ENCODE measurements at places on chromosomes 3 and 15.

GRCh38 chr3:131260525-131260924 lies 121.0 kb upstream of the NUDT16 start:
- DNase-seq: no peak

GRCh38 chr15:80514071-80514780 lies 110.0 kb downstream of the ARNT2 start:
- no peak for DNase-seq

DNA sequence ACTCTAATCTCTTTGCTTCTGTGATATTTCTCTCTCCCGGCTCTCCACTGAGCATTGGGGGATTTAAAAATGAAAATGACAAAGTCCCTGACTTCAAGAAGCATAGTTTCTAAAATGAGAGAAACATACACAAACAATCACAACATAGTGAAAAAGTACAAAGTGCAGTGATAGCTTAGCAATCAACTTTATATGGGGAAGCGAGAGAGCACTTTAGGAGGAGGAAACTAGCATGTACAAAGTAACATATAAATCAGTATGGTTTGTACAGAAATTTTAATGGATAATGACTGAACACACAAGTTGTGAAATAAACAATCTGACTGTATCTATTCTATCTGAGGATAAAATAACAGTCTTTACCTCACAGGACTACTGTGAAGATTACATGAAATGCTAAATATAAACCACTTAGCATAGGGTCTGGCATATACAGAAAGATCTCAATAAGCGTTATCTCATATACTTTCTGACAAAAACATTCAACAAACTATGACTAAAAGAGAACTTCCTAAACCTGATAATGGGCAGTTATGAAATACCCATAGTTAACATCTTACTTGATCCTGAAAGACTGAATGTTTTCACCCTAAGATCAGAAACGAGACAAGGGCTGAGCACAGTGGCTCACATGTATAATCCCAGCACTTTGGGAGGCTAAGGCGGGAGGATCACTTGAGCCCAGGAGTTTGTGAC lies 61.2 kb downstream of the PEAK1 start:
- DNase-seq: no peak

GRCh38 chr3:50365842-50366220 lies 6.5 kb upstream of the TMEM115 start:
- DNase-seq: no peak

DNA sequence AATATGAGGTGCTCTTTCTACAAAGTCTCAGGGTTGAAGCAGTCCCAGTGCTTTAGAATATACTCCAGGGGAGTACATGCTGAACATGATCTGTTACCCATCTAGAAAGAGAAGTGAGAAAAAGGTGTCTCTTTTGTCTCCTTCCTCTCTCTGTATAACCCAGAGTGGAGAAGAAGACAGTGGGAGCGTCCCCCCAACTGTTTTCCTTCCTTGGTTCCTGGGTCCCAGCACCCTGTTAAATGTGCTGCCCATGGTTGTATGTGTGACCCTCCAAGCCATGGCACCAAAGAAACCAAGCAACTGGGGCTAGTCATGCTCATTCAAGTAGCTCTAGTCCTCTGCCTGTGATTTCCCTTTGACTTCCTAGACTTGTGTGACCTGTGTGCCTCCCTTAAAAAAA lies 683.7 kb downstream of the TBL1XR1 start:
- no peak for DNase-seq

GRCh38 chr3:33886015-33886414 lies 87.6 kb downstream of the PDCD6IP start:
- DNase-seq: no peak

GRCh38 chr3:2595486-2595885 lies 496.8 kb downstream of the CNTN4 start:
- no peak for DNase-seq

DNA sequence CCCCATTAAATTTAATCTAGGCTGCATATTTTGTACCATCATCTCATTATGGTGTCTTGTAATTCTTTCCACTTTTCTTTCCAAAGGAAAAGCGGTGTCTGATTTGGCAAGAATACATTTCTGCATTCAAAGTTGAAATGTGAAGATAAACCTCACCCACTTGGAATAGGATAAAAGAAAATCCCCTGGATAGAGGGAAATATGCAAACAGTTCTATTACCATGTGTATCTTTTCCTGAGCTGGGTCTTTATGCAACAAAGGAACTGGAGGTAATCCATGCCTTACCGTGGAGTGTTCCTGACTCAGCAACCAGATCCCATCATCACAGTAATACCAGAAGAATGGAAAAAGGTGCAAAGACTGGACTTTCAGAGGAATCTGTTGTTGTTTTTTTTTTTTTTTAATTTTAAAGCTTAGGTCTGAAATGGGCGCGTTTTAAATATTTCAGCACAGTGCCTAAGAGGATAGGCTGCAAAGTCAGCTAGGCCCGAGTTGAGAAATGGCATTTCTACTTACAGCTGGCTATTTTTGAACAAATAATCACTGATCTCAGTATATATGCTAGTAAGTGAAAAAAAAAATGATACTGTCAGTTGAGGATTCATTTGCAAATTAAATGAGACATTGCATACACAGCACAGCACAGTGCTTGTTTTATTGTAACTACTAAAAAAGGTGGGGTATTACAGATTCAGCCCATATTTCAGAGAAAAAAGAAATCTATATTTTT lies 55.5 kb upstream of the ADAMTS9 start:
- no peak for DNase-seq

GRCh38 chr3:124752051-124752450 lies 21.8 kb downstream of the UMPS start:
- DNase-seq: no peak
